ENCODE measurements at places on chromosomes 4 and X. TPM values are rescaled to one million over a fixed set of nuclear protein-coding genes. Genes with fewer than 3 reads are reported as not detected.

FGG gene
- not detected for total RNA-seq

GSX2 gene
- total RNA-seq, result 0.33 TPM

RXFP1 gene
- total RNA-seq, result 1.3 TPM

HAND2 gene
- under 0.01 TPM for total RNA-seq

ETDA gene
- not detected for total RNA-seq

CLNK gene
- total RNA-seq, result not detected

NXF2B gene
- not detected for total RNA-seq

CT45A10 gene
- total RNA-seq, result not detected

GPR173 gene
- total RNA-seq, result 2.3 TPM

Data from fibroblast of lung (primary cell).